Astrocyte (in vitro differentiated cells and primary cell): ENCODE measurements at places on chromosomes 6 and 20. TPM values are rescaled to one million over a fixed set of nuclear protein-coding genes. Genes with fewer than 3 reads are reported as not detected.
A peak's percentile ranks its signal among the peaks of the same experiment; 100 is the strongest.

DNA sequence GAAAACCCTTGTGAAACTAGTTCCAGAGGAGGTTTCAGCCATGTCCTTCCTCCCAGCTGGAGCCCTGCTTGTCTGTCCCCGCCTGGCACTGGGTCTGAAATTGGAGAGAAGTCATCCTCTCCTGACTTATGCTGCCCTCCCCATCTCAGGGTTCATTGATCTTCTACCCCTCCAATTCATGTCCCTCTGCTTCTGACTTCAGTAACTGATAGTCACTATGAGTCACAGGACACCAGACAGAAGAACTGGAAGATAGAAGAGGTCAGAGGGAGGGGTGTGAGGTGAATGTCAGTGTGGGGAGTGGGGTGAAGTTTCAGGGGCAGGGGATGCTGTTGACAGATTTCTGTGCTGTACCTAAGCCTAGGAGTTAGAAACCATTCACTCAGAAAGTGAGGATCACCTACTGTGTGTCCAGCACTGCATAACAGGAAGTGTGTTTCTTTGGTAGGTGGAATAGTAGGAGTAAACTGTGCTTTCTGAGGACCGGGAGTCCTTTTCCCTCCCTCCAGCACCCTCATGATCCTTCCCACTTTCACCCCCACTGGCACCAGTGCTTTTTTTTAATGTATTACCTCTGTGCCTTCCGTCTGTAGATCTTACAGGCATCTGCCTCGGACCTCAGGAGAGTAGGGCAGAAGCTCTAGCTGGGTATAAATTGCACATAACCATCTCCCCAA lies 627 bp upstream of the RPP21 start:
- no peak overlapping the region for H3K27ac ChIP-seq
- peak overlapping the region; percentile 73 for H3K4me3 ChIP-seq
- H3K4me1 ChIP-seq, result peaks cover 10% of the 10 kb centered on the region
- no peaks in the 10 kb centered on the region for H3K27me3 ChIP-seq
- no peak for DNase-seq

F13A1 gene
- total RNA-seq, result 10.1 and 16.7 TPM in 2 replicates

GRCh38 chr6:39926668-39927067 lies 7.6 kb downstream of the MOCS1 start:
- H3K4me1 ChIP-seq, result peaks cover 8% of the 10 kb centered on the region
- H3K27ac ChIP-seq, result no peak overlapping the region
- H3K4me3 ChIP-seq, result no peak overlapping the region
- H3K36me3 ChIP-seq, result no peaks in the 10 kb centered on the region
- DNase-seq, result no peak

OR2H2 gene
- not detected in 2 replicates for total RNA-seq

- no peak overlapping the region for H3K27ac ChIP-seq
- H3K4me1 ChIP-seq, result peaks cover 18% of the 10 kb centered on the region
- peak overlapping the region; percentile 31 for H3K4me3 ChIP-seq
- DNase-seq, result no peak
- H3K27me3 ChIP-seq, result no peaks in the 10 kb centered on the region
These were observed 2.2 kb downstream of the CENPB start for GRCh38 chr20:3784216-3784853.

- no peaks in the 10 kb centered on the region for H3K27me3 ChIP-seq
- no peak overlapping the region for H3K27ac ChIP-seq
- H3K4me3 ChIP-seq, result no peak overlapping the region
- no peaks in the 10 kb centered on the region for H3K4me1 ChIP-seq
- peaks cover 3% of the 10 kb centered on the region for H3K36me3 ChIP-seq
These were observed 249.5 kb downstream of the ZFAND3 start for GRCh38 chr6:38068854-38069590.
